SK-MEL-5 (cell line): ENCODE measurements at places on chromosomes 11 and 22. TPM values are rescaled to one million over a fixed set of nuclear protein-coding genes. Genes with fewer than 3 reads are reported as not detected.

- DNase-seq = peak; percentile 13
Observed at GRCh38 chr11:60743058-60743457, 13.6 kb upstream of the MS4A15 start.

DNA sequence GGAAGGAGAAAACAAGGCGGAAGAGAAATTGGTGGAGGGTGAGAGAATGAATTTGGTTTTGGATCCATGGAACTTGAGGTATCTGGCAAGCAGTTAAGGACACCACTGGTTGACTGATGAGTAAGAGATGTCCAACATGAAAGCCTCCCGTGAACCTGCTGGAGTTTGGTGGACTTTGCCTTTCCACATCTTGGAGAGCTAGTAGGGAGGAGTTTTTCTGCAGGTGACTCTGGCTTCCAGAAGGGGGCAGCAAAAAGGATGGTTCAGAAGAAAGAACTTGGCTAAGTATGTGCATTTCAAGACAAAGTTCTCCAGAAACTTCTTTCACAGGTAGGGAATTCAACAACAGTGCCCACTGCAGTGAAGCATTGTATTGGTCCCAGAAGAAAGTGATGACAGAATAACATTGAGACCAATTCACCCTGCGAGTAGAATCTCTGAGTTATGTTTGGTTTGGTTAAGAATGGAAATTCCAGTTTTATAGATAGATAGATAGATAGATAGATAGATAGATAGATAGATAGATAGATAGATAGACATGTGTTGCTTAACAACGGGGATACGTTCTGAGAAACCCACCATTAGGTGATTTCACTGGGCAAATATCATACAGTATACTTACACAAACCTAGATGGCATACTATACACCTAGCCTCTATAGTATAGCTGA is 28.5 kb downstream of the DCDC1 start:
- DNase-seq = peak; percentile 67

GRCh38 chr11:68977781-68978625 is 2.8 kb downstream of the MRGPRD start:
- no peak for DNase-seq

DNA sequence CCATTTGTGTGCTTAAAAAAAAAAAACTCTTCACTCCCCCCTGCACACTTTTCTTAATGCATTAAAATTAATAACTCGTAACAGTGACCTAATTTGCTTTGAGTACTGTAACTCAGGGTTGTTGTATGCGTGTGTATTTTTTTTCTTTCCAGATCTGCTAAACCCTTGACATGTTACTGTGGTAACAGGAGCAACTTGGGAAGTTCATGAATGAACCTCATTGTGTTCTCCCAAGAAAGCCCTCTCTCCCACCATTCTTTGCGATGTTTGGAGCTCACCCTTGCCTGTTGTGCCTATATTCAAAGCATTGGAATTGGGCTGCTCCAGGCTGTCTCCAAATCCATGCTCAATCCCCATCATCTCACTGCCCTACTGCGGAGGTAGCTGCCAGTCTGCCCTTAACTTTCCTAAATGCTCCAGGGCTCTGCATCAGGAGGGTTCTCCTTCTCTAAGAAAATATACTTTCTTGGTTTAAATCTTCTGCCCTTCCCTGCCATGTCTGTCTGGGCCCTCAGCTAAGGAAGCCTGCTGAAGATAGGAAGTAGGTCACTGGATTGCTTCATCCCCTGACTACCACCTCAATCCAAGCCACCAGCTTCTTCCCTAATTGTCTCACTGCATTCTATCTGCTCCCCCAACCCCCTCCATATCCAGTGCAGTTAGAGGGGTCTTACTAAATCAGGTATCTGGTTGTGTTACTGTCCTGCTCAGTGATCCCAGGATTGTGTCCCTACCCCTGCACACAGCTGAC is 70.3 kb downstream of the KIRREL3 start:
- DNase-seq = peak; percentile 58

GRCh38 chr11:129248618-129249017 is 56.5 kb upstream of the ARHGAP32 start:
- DNase-seq = no peak

DNA sequence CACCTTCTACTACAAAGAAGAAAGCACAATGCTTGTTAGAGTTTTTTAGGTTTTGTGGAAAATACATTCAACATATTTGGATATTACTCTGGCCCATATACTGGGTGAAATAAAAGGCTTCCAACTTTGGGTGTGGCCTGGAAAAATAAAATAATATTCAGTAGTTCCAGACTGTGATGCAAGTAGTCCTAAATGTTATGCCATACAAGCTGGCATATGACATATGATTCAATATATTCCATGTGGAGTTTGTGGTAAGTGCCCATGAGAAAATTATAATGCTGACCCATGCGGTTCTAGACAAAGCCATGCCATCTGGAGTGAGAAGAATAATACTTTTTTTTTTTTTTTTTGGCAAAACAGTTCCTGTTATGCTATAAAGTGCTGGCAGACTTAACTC is 683.3 kb downstream of the LUZP2 start:
- no peak for DNase-seq

Gene MAPK8IP2
- 18.8 and 20.0 TPM in 2 replicates for total RNA-seq

Gene SLC16A8
- not detected in 2 replicates for total RNA-seq
